NCI-H82 (cell line): ENCODE measurements at places on chromosomes 3 and 15.

DNA sequence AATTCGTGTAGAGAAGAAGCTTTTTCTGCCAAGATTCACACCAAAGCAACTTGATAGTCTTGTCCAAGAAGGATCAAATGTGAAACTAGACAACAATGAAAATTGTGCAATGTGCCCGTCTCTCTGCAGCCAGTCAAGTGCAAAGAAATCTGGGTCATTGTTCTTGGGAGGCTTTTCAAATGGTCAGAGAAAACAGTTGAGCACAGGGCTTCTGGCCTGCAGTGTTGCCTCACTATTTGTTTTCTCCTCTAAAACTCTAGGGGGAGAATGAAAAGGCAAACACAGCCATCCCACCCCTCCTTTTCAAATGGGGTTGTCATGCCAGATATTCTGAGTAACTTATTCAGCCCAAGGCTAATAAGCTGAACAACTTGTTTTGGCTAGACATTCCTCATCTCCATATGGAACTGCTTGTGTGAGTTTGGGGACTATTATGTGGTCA is 417.6 kb upstream of the CDIN1 start:
- DNase-seq: no peak

DNA sequence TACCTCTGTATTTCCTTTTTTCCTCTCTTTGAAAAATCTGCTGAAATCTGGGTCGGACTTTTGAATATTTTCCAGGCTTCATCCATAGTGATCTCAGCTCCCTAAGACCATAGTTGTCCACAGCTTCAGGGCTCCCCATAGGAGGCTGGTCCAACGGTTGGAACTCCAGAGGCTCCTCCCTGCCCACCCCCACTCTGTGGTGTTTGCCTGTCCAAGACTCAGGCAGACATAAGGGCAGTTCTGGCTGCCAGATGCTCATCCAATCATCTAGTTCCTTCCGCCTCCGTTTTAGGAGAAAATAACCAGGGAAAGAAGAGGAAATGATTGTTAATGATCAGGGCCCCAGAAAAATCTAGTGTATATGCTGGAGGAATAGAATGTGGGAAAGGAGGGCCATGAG is 27.9 kb upstream of the PRTG start:
- DNase-seq: peak; percentile 73

GRCh38 chr3:54349231-54349652 is 226.9 kb downstream of the CACNA2D3 start:
- peak; percentile 74 for DNase-seq

GRCh38 chr3:71389191-71389590 is 194.3 kb downstream of the FOXP1 start:
- DNase-seq: no peak

- peak; percentile 74 for DNase-seq
Measured at GRCh38 chr3:29582273-29582672, 301.4 kb downstream of the RBMS3 start.

DNA sequence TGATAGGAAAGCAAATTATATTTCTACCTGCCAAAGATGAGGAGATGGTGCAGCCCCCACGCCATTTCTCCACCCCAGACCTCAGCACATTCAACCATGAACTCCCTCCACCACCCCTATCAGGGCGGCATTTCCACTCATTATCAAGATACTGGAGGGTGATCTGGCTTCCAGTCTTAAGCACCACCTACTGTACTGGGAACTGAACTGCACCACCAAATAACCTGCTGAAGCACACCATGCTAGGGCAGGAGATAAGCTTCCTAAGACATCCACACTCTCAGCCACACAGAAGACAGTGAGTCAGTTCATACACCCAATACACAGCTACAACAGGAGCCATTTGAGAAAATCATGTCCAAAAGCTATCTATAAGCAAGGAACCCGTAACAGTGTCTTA is 98.8 kb downstream of the FGF7 start:
- peak; percentile 28 for DNase-seq

DNA sequence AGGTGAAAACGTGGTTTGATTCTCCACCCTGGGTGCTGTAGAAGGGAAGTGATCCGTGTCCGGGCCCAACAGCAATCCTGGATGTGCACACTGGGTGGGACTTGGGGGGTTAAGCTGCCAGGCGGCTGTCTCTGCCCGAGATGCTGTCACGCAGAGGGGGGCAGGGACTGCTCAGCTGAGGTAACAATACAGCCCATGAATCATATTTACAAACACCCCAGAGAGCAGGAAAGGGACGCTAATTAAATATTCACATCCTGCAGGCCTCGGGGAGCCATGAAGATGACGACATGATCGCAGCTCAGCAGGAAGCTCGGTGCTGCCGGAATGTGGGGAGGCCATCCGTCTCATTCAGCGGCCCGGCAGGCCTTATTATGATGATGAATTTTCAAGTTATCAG is 17.9 kb upstream of the CRABP1 start:
- DNase-seq: no peak

- DNase-seq: peak; percentile 43
Measured at GRCh38 chr15:57575363-57575762, 16.3 kb upstream of the MYZAP start.

DNA sequence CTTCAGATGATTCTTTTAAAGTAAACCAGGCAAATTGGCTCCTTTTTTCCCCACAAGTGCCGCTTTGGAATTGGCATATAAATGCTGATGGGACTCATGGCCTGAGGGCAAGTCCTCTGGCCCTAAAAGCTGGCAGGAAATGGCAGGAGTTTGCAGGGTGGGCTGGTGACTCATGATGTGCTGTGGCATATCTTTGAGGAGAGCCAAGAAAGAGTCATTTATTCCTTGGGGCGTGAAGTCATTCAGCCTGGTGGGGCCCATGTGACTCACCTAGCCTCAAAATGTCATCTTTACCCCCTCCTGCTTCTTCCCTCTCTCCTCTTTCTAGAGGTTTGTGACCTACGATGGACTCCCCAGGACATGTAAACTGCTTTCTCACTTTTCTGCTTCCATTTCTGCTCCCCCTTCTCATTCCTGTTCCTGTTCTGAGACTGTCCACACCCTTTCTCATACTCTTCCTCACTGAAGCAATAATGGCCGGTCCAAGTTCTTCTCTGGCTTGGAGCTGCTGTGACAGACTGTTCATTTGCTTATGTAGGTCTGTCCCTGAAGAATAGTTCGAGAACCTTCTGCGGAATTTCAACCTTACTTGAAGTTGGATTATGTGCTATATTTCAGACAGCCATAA is 326.1 kb downstream of the SATB1 start:
- DNase-seq: no peak

GRCh38 chr3:125057186-125057850 is 1.5 kb upstream of the HEG1 start:
- peak; percentile 44 for DNase-seq

- DNase-seq: no peak
Measured at GRCh38 chr15:68801572-68802148, 19.0 kb downstream of the ANP32A start.

GRCh38 chr15:41231422-41232226 is 556 bp downstream of the CHP1 start:
- no peak for DNase-seq
